ENCODE measurements at places on chromosomes 1 and 21.

- no peak for DNase-seq
These were observed 354.3 kb downstream of the TGFB2 start for GRCh38 chr1:218699421-218699820.

DNA sequence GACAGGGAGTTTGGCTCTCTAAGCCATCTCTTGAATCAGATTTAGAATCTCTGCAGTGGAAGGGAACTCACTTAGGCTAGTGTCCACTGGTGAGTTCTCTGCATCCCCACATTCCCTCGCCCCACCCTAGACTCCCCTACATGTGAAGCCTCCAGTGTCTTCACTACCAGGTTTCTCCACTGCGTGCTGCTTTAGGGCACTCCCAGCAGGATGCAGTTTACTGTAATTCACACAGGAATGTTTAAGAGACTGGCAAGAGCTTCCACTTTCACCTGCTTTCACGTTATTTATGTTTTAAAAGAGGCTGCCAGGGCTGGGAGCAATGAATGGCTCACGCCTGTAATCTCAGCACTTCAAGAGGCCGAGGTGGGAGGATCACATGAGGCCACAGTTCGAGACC is 60.2 kb downstream of the KAZN start:
- DNase-seq, result no peak

- no peak for DNase-seq
These were observed at the start of gene C1orf116 for GRCh38 chr1:207032528-207033017. TSS of gene C1orf116 (minus strand) at chr1:207032756. CDS start at chr1:207027598, 5,158 bp downstream.

- DNase-seq, result no peak
These were observed 2.5 kb upstream of the TFAP2E start for GRCh38 chr1:35570589-35571137.

- DNase-seq, result no peak
These were observed 15.3 kb downstream of the TMEM201 start for GRCh38 chr1:9603766-9604753.

DNA sequence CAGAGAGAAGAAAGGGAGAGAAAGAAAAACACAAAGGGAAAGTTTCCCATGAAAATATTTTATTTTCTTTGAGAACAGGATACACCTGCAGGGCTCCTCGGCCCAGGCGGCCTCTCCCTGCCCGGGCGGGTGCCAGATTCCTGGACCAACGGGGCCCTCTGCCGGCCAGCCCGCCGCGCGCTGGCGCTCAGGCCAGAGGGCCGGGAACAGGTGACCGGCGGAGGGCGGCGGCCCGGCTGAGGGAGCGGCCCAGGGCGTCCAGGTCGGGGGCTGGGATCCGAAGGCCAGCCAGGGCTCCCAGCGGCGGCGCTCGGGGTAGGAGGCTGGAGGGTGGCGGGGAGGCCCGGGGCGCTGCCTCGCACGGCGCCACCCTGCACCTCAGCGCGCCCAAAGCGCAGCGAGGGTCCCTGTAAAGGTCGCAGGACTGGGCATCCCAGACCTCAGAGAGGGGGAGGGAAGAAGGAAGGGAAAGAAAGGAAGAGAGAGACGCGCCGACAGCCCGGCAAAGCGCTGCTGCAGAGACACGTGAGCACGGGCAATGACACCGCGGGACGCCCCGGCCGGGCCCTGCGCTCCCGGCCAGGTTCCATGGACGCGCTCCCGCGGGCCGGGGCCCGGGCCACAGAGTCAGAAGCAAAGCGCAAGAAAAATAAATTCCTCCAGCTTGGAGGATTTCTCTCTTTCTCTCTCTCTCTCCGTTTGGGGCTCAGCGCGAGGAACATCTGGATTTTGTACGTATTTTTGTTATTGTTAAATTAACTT is 927 bp downstream of the WNT9A start:
- no peak for DNase-seq

DNA sequence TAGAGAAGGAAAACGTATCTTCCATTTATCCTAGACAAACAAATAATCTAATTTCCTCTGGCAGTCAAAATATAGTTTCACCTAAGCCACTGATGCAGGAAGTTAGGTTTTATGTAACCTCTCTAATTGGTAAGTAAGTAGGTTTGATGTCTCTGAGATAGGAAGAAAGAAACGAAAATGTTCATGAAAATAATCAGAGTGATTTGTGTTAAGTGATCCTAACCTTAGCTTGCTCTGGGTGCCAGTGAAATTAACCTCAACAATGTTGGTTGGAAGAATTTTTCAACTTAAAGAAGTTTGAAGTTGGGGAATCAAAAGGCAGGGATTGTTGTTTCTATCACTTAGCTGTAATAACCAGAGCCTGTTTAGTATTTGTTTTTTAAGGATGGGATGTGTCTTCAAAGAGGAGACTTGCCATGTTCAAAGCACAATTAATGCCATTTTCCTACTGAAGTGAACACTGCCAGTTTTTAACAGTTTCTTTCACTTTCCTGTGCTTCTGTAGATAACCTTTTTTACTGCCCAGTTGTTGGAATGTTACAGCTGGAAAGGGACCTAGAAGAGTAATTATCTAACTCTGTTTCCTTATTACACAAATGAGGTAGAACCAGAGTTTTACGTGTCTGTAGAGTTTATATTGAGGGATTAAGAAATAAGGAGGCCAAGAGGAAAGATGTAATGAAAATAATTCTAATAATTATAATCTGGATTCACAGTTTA is 18.4 kb downstream of the HIPK1 start:
- DNase-seq, result no peak

DNA sequence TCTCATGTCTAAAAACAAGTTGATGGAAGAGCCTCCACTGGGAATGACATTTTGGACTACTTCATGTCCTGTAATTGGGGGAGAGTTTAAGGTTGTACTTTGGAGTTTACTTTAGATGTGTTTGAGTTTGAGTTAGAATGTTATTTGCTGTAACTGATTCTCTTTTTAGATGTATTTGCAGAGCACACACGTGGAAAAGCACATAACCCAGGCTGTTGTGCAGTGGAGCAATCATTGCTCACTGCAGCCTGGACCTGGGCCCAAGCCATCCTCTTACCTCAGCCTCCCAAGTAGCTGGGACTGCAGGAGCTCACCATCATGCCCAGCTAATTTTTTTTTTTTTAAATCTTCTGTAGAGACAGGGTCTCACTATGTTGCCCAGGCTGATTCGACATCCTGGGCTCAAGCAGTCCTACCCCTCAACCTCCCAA is 36.7 kb upstream of the SH3D21 start:
- DNase-seq, result no peak

DNA sequence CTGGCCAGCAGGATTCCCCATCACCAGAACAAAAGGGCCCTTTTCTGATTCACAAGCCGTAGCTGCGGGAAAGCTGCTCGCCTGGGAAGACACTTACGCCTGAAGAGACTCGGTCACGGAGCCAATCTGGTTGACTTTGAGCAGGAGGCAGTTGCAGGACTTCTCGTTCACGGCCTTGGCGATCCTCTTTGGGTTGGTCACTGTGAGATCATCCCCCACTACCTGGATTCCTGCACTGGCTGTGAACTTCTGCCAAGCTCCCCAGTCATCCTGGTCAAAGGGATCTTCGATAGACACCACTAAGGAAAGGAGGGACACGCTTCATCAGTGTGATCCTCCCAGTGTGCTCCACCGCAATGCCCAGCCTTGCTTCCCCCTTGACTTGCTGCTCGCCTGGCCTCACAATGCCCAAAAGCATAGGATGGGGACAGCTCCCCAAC is 14.7 kb downstream of the ENO1 start:
- no peak for DNase-seq

- no peak for DNase-seq
These were observed 11.3 kb upstream of the RIPK4 start for GRCh38 chr21:41777951-41778815.

DNA sequence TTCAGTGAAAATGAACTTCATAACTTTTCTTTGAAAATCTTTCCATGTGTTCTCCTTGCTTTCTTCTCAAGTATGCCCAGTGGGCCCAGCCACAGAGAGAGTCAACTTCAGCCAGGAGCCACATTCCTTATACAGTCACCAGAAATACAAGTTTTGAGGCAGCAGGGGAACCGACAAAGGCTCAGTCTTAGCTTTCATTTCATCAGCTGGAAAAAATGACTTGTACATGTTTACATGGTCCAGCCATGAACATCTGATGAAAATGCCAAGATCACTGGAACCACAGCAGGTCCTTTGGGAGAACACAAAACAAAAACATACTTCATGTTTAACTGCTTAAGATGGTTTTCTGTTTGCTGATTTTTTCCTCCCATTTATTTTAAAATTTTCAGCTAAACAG is 72.5 kb downstream of the SYDE2 start:
- no peak for DNase-seq

GRCh38 chr1:185487936-185488335 is 170.9 kb upstream of the IVNS1ABP start:
- DNase-seq, result no peak

- no peak for DNase-seq
These were observed 187.0 kb downstream of the TPR start for GRCh38 chr1:186188004-186188539.

GRCh38 chr21:43912500-43912899 is 47.5 kb downstream of the AGPAT3 start:
- DNase-seq, result no peak

- no peak for DNase-seq
These were observed 5.8 kb downstream of the LINGO4 start for GRCh38 chr1:151799179-151800022.

DNA sequence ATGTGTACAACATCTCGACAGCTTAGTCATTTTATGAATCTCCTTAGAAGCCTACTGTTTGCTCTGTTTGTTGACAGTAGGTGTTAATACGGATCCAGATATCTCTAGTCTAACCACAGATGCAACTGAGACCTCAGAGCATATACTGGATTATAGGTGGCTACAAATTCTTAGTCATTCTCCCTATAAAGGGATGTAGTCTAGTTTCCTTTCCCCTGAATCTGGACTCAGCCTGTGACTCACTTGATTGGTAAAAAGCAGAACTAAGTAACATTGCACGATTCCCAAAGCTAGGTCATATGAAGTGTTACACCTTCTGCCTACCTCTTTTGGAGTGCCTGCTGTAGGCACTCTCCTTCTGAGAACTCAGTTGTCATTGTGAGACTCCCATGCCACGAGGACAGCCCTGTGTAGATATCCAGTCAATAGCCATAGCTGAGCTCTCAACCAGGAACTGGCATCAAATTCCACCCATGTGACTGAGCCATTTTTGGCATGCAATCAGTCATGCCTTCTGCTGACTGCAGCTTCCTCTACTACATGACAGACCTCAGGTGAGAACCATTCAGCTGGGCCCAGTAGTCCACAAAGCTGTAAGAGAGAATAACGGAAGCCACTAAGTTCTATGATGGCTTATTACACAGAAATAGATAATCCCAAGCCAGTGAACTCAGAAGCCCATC is 135.9 kb upstream of the CHRM3 start:
- DNase-seq, result no peak

DNA sequence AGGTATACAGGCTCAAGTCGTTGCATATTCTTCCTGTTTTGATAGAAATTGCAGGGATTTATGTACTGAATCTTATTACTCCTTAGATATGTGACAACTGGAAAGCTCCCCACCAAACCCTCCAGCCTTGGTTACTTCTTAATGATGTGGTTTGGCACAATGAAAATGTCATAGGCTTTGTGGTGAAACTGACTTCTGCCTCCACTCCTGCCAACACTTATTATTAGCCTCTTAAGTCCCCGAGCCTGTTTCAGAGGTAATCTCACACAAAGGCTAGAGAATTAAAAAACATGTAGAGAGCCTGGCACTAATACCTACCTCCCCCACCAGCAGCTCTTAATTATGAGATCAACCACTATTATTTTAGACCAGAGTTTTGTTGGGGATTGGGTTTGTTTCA is 4.2 kb downstream of the COX20 start:
- DNase-seq, result no peak

DNA sequence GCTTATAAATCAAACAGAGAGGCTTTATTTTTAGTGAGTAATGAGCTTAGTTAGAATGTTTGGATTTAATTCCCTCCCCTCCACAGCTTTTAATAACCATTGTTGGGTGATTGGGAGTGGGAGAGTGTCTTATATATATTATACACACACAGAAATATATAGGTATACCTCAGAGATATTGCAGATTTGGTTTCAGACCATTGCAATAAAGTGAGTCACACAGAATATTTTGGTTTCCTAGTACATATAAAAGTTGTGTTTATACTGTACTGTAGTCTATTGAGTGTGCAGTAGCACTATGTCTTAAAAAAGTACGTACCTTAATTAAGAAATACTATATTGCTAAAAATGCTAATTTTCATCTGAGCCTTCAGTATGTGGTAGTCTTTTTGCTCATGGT is 44.4 kb downstream of the RPS6KC1 start:
- DNase-seq, result no peak

GRCh38 chr1:17816511-17816910 is 61.4 kb downstream of the ACTL8 start:
- no peak for DNase-seq

- peak; percentile 9 for DNase-seq
These were observed 96.7 kb downstream of the DYRK1A start for GRCh38 chr21:37463083-37463801.

DNA sequence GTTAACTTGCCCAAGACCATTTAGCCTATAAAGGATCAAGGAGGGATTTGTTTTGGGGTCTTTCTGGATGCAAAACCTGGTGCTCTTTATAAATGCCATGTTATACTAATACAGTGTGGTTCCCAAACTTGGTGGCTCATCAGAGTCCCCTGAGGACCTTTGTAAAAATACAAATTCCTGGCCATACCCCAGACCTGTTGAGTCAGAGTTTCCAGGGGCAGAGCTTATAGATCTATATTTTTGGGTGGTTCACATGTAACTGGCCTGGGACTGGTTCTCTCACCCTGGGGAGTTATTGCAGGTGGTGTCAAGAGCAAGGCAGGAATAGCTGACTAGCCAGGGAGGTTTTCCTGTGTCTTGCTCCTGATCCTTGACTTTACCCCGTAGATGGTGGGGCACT is 136.9 kb upstream of the HNRNPU start:
- no peak for DNase-seq

DNA sequence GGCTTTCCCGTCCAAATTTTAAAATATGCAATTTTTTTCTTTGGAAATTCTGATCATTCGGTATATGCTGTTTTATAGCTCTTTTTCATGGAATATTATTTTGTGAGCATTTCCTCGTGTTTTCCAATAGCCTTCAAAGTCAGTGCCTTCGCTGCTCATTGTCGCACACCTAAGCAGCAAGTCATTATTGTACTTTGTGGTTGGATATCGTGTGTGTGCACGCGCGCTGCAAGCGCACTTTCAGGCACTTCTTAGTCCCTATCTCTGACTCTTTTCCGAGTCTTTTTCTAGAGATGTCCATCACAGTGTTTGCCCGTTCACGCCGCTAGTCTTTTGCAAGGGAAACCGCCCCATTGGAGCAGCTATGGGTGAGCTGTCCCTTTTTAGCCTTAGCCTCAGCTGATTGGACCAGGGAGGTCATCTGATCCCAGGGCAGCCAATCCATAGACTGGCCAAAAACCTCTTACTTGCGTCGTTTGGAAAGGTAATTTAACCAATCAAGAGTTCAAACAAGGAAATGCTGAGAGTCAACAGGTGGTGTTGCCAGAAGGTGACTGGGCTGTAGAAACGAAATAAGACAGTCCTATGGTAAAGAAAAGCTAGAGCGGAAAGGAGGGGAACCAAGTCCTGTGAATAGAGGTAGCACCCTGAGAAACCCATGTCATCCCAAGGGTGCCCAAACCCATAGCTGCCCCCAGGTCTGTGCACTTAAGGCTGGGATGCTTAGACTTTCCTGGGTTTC is 710 bp upstream of the HYI start:
- peak; percentile 13 for DNase-seq

- DNase-seq, result no peak
These were observed 872 bp upstream of the PINK1 start for GRCh38 chr1:20632386-20632785.

- DNase-seq, result no peak
These were observed 34.0 kb downstream of the TMEM53 start for GRCh38 chr1:44640200-44640853.
